ENCODE measurements at places on chromosomes 12 and 14. TPM values are rescaled to one million over a fixed set of nuclear protein-coding genes. Genes with fewer than 3 reads are reported as not detected.

DNA sequence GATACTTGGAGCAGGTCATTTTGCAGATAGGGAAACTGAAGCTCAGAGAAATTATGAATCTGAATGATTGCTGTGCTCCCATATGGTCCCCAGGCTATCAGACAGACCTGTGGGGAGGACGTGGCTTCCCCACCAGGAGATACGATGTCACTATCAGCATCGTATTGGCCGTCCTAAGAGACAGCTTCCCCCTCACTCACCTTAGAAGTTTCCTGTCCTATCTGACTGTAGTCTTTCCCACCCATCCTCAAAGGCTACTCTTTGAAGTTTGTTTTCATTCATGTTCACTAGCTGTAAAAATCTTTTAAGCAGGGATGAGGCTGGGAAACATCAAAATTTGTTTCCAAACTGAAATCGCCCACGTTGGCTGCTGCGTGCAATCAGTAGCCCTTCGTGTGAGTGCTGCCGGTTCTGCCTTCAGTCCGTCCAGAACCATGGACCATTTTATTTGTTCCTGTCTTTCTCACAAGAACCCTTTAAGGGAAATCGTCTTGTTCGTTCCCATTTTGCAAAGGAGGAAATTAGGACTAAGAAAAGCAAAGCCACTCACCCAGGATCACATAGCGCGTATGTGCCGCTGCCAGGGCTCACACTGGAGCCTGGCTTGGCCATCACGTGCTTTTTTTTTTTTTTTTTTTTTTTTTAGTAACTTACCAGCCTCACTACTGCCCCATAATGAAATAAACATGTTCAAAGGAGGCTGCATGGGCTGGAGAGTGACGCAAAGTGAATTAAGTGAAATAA is 1.0 kb upstream of the KDM2B start:
- DNase-seq = no peak

DNA sequence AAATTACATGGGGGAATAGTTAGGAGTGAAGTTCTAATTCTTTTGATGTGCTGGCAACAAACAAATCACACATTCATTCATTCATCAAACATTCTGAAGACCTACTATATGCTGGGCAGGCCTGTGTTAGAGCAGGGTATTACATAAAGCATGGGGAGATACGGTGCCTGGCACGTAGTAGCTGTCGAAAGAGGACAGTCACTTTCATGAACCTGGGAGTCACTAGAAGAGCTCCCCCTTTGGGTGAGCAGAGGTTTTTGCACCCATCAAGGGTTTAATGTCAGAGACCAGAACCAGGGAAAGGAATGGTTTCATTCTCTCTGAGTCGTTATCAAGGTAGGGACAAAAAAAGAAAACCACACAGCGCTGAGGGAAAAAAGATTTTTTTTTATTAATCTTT is 10.0 kb downstream of the LHX5 start:
- no peak for DNase-seq

DNA sequence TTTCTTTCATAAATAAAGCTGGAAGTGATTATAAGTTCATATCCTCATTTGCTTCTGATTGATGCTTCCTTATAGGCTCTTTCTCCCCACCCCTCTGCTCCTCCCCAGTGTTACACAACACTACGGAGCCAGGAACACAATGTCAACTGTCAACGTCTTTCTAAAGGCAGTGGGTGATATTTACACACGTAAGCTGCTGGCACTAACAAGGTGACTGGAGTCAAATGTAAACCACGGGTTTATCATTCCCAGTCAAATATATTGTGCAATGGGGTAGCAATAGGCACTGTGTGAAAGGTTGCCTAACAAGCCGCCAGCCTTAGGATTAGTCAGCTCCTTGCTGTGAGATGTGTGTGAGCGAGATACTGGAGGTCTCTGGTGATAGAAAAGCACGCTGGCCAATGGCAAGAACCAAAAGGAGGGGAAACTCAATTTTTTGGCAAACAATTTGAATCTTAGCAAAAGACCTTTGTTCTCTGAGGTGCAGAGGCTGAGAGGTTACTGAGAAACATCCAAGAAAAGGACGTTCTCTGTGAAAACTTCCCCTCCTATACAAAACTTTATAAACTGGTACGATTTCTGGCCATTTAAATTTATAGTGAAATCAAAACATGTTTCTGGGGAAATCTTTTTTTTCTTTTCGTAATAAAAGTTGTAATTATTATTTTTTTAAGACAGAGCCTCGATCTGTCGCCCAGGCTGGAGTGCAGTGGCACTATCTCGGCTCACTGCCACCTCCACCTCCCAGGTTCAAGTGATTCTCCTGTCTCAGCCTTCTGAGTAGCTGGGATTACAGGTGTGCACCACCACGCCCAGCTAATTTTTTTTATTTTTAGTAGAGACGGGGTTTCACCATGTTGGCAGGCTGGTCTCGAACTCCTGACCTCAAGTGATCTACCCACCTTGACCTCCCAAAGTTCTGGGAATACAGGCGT is 22.3 kb upstream of the HECTD1 start:
- peak; percentile 91 for DNase-seq

DNA sequence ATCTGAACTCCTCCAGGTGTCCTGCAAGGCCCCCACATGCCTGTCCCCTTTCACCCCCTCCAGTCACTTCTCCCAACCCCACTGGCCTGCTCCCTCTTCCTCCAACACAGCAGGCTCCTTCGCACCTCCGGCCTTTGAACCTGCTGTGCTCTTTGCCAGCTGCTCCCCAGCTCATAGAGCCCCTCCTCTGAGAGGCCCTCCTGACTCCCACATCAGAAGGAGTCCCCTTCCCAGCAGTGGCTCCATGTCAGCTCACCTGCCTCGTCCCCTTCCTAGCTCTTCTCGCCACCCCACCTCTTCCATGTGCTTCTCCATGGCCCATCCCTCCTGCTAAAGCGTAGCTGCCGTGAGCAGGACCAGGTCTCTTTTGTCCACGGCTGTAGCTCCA is 22.1 kb downstream of the SCARB1 start:
- no peak for DNase-seq

The RFX4 gene
- not detected for total RNA-seq

The NRIP2 gene
- not detected for total RNA-seq

The PEX5 gene
- total RNA-seq = 20.5 TPM

All from HT1080 (cell line).